ENCODE measurements at places on chromosomes 7 and 10.
A peak's percentile ranks its signal among the peaks of the same experiment; 100 is the strongest.

DNA sequence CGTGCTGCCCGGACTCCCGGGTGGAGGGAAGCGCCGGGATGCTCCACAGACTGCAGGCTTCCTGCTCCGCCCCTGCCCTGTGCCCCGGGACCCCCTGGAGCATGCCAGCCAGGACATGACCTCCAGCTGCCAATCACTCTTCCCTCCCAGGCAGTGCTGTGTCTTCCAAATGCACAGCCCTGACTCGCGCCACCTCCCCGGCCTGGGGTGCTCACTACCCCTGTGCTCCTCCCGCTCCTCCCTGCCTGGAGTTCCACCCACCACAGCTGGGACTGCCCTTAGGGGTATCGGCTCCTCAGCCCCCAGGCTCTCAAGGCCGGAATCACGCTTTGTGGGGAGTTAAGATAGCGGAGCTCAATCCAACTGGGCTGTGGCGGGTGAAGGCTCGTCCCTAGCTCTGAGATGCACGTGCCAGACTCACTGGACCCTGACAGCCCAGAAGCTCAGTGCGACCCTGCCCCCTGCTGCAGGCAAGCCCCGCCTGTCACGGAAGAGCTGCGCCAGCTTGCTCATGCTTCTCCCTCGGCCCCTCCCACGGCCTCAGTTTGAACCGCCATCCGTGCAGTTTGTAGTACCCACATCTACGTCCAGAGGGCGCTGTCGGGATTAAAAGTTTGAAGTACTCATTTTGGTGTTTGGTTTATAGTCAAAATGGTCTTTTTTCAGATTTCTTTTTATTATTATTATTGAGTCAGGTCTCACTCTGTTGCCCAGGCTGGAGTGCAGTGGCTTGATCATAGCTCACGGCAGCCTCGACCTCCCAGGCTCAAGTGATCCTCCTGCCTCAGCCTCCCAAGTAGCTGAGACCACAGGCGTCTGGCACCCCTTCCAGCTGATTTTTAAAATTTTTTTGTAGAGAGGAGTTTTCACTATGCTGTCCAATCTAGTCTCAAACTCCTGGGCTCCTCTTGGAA, 142.5 kb upstream of the TCERG1L start:
- peak; percentile 17 for DNase-seq

DNA sequence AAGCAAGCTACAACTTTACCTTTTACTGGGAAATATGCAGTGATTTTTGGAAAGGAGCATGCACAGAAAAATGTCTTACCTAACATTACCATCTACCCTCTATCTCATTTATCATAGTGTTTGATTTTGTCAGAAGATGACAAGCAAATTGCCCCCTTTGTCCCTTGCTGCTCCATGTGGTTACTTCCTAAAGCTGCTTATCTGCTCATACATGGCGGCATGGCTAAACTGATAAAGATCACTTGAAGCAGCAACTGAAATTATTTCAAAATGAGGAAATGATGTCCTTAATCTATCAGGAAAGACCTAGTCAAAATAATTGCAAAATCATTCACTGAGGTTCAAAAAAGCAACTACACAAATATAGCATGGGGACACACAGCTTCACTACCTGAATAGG, 1198.5 kb upstream of the SORCS1 start:
- DNase-seq: no peak

DNA sequence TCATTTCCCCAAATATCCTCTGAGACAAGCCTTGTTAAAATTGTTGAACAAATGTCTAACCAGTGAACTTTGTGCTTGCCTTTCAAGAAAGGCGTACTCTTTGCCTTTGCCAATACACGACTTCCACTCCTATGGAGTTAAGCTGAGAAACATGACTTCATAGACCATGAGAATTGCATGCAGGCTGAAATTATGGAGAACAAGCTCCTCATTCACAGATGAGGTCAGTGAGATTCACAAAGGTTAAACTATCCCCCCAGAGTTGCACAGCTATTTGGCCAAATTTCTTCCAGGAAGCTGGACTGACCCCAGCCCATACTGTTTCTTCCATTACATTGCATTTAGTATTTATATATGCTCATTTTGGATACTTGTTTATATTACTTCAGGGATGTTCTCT, 221.4 kb upstream of the SEMA3C start:
- no peak for DNase-seq

- no peak for DNase-seq
Observed at GRCh38 chr10:124091646-124092249, 1.6 kb downstream of the CHST15 start.

DNA sequence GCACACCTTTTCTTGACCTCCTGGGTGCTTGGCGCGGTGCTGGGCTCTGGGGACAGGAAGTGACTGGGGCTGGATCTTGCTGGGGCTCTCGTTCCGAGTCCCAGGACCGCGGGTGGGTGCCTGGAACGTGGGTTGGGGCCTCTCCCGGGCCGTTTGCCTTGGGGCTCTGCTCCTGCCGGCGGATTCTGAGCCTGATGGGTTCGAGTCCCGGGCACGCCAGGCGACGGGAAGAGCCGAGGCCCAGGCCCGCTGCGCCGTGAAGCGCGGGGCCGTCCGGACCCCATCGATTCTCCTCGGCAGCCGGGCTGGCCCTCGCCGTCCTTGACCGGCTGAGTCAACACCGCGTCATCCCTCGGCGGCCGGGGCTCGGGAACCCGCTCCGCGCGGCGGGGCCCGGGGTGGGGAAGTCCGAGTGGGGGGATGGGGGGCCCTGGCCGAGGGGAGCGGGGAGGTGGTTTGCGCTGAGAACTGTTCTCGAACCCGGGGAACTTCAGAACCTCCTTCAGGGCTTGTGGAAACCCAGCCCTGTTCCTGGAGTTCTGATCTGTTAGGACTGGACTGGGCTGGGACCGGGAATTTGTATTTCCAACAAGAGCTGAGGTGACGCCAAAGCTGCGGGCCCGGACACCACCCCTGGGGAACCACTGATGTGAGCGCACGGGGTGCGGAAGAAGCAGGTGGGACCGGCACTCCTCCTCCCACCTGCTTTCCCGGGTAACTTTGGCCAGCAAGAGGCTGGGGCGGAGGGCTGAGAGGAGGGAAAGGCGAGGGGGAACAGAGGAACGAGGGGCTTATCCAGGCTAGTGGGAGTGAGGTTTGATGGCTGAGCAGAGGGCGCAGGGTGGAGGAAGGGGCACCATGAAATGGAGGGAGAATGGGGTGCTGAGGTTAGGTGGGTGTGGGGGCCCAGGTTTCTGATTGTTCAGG, 6.2 kb downstream of the HHEX start:
- DNase-seq: no peak

DNA sequence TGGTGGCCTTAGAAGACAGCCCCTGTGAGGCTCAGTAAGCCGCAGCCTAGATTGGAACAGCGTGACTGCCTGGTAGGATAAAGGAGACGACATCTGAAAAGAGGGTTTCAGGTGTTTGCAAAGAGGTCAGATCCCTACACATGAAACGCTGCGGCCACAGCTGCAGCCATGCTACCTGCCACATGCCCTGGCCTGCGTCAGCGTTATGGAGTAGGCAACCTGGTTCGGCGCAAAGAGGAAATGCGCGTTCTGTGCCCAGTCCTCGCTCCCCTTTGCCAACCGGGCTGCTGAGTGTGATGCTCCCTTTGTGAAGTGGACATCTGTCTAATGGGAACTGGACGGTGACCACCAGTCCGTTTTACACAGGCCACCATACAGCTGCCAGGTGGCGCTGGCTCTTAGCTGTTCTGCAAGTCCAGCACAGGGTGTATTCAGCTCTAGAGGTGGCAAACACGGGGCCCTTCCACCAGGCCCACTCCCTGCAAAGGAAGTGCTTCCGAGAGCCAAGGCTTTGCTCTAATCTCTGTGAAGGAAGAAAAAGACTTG, 160.3 kb downstream of the CELF2 start:
- peak; percentile 16 for DNase-seq

DNA sequence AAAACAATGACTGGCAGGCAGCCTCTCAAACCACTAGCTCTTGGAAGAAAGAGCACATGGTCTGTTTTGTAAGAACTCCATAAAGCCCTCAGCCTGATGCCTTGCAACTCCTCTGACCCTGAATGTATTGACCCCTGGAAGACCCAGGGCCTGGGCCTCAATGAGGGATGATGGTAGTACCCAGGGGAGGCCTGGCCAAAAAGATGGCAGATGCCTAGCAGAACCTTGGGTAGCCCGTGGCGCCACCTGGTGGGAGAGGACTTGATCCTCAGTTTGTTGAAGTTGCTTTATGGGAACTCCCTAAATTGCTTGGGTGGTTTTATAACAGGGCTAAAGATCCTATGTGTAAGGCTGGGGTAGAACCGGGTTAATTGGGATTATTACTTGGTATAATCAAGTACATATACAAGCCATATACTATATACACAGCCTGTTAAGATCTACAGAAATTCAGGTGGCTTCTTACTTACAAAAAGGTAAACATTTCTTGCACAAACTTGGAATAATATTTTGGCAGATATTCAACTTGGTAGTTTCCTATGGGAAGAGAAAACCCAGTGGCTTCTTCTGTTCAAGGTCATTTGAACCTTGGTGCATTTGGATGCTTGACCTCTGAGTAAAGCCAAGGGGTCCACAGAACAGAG, 95.8 kb upstream of the CACUL1 start:
- DNase-seq: peak; percentile 58

GRCh38 chr7:106057962-106058927, 53.9 kb downstream of the SYPL1 start:
- DNase-seq: no peak

DNA sequence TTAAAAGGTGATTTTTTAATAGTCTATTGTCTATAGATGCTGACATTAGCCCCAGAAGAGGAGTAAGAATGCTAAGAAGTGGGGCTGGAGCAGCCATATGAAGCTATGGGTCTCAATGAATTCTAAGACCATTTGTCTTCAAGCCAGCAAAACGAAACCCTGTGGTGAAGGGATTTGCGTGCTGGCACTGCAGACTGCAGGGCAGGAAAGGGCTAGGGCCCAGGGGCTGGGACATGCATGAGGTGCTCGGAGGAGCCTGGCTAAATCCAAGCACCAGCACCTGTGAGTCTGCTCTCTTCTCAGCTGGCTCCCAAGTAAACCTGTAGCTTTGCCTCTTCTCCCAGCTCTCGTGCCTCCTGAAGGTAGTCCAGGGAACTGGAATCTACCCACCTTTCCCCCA, 1.3 kb upstream of the NDST2 start:
- DNase-seq: no peak

GRCh38 chr7:48087349-48087748, 1.7 kb upstream of the UPP1 start:
- no peak for DNase-seq

GRCh38 chr7:72781161-72781560, 46.8 kb downstream of the TYW1B start:
- no peak for DNase-seq

DNA sequence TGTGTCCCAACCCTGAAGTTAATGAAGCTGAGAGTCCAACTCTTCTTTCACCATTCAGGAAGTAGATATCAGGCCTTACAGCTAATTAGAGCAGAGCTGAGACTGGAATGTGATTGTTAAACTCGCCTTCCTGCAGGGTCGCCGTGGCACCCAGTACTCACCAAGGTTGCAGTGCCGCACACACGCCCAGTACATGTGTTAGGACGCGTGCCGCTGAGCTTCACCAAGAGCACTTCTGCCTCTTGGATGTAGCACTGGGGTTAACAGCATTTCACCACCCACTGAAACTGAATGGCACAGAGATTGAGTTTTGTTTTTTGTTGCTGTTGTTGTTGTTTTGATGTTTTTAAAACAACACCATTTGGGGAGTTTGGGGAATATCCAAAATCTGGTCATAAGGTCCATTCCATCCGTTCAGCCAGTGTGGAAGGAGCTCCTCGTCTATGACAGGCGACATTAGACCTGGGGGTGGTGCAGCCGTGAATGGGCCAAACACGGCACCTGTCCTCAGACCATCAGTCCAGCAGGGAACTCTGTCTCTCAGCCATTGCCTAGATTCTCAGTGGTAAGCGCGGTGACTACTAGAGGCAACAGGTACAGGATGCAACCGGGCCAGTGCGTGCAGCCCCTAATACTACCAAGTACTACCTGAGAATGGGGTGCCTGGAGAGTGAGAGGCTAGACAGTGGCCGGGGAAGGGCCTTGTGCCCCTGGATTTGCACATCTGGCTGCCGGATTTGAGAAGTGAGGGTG, 21.9 kb downstream of the WIPI2 start:
- no peak for DNase-seq

GRCh38 chr7:33114976-33115375, 5.8 kb upstream of the RP9 start:
- no peak for DNase-seq

DNA sequence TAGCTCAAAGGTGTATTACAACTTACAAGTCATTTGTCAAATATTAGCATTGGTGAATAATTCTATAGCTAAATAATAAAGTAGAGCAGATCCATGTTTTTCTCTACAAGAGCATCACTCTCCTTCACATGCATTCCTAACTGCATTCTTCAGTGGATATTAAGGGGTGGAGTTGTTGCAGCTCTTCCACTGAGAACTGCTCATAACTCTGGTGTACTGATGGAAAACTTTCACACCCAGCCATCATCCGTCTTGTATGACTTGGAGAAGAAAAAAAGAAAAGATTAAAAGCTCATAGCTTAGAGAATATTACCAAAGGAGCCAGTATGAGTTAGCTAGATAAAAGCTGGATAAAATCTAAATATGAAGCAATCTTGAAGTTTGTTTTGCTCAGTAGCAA, 10.2 kb upstream of the FAM13C start:
- DNase-seq: no peak

DNA sequence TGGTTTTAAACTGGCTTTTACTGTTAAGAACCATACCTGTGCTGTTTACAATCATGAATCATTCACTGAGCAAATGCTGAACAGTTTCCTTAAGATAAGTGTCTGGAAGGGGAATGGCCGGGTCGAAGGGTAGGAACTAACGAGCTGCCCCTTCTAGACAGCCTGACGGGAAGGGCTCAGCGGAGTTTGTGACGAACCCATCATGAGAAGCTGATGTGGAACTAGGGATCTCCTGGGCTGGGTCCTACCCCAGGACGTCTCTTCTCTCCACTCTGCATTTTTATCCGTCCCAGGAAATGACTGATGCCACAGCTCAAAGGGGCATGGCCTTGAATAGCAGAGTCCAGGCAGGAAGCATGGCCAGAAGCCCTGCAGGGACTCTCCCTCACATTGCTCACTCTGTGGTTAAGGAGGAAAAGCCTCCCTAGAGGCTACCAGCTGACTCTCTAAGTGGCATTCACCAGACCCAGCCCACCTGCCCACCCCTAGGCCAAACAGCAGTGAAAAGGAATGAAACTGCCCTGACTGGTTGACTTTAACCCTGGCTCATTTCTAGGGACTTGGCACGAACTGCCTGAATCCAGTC, 112.0 kb downstream of the PFKFB3 start:
- no peak for DNase-seq

- no peak for DNase-seq
Observed at GRCh38 chr7:5479941-5480517, 56.4 kb upstream of the TNRC18 start.

- no peak for DNase-seq
Observed at GRCh38 chr10:59373071-59373470, 10.7 kb upstream of the FAM13C start.

- DNase-seq: no peak
Observed at GRCh38 chr7:20494566-20494965, 120.9 kb upstream of the ABCB5 start.

GRCh38 chr7:140542228-140542603, 62.9 kb upstream of the MKRN1 start:
- DNase-seq: no peak

GRCh38 chr10:76977046-76977445, 660.6 kb downstream of the KCNMA1 start:
- DNase-seq: no peak

All from stimulated activated naive CD4-positive, alpha-beta T cell treated with Interleukin-2 at 50 U/mL for 16 hours (primary cell).